ENCODE measurements at places on chromosomes 12 and 14. TPM values are rescaled to one million over a fixed set of nuclear protein-coding genes. Genes with fewer than 3 reads are reported as not detected.

The LRP1-AS gene
- total RNA-seq = not detected

The SLC41A2 gene
- total RNA-seq = 2.1 TPM

DNA sequence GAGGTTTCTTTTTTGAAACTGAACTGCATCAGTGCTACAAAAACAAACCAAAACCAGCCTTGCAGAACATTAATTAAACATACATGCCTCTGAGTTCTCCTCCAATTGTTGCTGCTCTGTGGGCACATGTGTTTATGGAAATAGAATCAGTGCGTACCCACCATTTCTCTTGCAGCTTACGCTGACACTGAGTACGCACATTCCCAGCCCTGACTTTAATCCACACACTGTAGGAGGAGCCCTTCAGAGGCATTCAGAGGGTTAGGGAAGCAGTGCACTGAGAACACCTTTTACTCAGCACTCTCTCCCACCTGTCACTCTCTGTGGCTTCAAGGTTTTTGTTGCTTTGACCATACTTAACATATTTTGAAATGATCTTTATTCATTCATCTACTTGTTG is 250.5 kb upstream of the PWP1 start:
- no peak for DNase-seq

DNA sequence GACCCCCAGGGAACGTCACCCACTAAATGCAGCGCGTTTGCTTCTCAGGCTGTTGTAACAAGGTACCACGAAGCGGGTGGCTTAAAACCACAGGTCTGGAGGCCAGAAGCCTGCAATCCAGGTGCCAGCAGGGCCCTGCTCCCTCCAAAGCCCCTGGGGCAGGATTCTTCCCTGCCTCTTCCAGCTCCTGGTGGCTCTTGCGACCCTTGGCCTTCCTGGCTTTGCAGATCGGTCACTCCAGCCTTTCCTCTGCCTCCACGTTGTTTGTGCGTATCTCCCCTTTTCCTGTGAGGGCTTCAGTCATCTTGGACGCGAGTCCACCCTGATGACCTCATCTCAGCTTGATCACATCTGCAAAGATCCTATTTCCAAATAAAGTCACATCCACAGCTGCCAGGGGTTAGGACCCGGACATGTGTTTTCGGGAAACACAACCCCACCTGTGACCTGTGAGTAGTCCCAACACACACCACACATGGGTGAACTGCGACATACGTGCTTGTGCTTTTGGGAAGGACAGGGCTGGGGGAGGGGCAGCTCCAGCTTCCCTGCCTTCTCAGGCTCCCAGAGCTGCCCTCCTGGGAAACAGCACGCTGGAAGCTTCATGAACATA is 114.5 kb upstream of the NCOR2 start:
- DNase-seq = no peak

All from activated CD4-positive, alpha-beta T cell treated with anti-CD3 and anti-CD28 coated beads, Interleukin-2, amount 10 ng/mL, durations not matched to agents 7 days and 5 days (primary cell).